Coronary artery (tissue), 2 donors: ENCODE measurements at places on chromosomes 5 and 9.
A peak's percentile ranks its signal among the peaks of the same experiment; 100 is the strongest.

DNA sequence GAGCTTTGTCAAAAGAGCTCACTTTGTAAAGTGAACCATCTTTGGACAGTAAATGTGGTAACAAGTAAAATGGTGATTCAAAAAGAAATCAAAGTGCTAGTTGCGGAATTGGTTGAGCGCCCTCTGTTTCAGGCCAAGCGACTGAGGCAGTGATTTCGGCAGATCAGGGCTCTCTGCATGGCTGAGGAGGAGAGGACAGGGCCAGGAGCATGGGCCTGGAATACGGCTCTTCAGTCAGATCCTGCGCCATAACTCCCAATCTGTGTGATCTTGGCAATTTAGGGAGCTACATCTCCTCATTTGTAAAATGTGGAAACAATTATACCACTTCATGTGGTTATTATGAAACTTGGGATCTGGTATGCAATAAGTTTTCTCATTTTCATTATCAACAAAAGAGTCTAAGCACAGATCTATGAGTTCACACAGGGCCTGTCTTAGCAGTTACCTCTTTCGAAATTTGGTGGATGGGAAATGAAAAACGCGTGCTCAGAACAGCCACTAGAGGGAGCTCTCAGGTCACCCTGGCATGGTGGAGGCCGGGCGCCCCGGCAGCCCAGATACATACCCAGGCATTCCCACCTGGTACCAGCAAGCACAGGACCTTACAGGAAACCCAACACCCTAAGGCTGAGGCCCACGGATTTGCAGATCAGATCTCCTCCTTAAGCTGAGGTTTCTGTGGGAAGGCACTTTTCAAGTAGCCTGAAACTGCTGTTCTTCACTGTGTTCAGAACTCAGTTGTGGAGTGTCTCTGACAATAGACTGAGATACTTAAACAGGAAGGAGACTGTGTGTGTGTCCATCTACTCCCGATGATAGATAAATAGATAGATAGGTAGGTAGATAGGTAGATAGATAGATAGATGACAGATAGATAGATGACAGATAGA is 303.7 kb downstream of the RAB3C start:
- DNase-seq: peak; percentile 78

GRCh38 chr5:40984884-40985283 is 75.6 kb downstream of the C7 start:
- no peak for DNase-seq

GRCh38 chr5:157004893-157005551 is 42.0 kb upstream of the TIMD4 start:
- no peak for DNase-seq

DNA sequence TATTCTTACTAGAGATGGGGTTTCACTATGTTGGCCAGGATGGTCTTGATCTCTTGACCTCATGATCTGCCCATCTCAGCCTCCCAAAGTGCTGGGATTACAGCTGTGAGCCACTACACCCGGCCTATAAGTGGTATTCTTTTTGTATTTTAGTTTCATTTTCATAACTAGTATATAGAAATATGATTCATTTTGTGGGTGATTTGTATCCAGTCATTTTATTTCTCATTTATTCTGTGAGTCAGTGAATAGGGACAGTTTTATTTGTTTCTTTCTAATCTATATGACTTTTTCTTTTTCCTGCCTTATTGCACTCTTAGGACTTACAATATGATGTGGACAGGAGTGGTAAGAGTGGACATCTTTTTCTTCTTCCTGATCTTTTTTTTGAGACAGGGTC is 112.9 kb downstream of the AOPEP start:
- no peak for DNase-seq

GRCh38 chr5:133753856-133754255 is 141.5 kb upstream of the FSTL4 start:
- peak; percentile 26 for DNase-seq

DNA sequence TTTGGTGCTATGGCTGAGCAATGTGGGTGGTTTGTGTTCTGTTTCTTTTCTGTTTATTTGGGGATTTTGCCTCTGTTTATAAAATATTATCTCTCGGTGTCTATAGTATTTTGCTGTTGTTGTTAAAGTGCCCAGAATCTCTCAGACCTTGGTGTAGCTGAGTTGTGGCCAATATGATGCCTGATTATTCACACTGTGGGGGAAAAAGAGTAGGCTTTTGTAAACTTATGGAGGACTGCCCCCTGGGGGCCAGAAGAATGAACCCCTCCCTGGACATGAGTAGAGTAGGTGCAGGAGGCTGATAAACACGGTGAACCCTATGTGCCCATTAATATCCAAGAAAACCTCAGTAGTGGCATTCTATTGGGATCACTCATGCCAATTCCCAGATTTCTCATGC is 49.0 kb upstream of the DPYSL3 start:
- no peak for DNase-seq

DNA sequence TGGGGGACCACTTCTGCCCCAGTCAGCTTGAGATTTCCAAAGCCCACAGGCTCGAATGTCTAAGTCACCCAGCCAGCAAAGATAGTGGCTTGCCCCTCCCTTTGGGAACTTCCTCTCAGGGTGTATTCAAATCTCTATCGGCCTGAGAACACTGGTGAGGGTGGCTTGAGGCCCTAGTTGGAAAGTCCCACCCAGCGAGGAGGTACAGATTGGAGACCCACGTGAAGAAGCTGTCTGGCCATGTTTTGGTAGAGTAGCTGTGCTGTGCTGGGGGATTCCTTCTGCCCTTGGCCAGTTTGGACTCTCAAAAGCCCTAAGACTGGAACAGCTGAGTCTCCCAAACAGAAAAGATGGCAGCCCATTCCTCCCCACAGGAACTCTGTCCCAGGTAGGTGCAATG is 172.7 kb upstream of the RIOK2 start:
- DNase-seq: no peak

DNA sequence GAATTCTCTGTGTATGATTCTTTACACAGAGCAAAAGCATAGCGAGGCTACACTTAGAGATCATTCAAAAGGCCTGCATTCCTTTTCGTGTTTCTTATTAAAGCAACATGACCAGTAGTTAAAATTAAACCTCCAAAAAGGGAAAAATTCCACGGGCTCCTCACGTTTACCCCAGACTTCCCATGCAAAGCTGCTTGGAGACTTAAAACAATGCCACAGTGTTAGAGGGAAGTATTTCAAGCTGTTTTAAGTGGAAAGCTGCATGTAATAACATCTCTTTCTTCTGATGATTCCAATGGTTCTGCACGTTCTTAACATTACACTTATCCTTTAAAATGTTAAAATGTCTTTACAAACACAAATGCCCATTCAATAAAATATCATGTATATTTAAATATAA is 405.2 kb downstream of the SEMA5A start:
- no peak for DNase-seq

DNA sequence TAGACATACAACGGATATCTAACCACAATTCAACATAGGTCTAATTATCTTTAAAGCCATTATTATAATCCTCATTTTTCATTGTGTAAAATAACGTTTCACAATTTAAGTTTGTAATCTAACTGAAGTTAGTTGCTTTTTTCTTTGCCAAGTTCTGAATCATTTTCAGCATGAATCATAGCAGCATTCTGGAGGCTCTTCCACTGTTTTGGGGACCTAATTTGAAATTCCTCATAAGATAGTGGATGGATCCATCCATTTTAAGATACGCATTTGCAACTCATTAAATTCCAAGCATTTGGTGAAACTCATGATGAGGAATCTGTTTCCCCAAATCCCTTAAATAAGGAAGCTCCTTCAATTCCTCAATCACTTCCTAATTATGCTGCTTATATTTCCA is 447.1 kb upstream of the CDH10 start:
- DNase-seq: no peak

- no peak for DNase-seq
These were observed 30.9 kb upstream of the SLC46A2 start for GRCh38 chr9:112921549-112921948.

GRCh38 chr9:91885746-91886413 is 64.1 kb downstream of the ROR2 start:
- no peak for DNase-seq

DNA sequence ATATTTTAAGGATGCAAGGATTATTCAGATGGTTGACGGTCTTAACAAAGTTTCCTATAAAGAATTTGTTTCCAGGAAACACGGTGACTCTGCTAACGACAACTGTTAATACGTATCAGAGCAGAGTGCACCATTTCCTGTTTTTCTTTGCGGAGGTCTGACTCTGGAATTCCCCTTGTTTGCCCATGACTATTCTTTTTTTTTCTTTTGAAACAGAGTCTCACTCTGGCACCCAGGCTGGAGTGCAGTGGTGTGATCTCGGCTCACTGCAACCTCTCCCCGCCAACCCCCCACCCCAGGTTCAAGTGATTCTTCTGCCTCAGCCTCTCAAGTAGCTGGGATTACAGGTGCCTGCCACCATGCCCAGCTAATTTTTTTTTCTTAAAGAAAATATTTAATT is 115.9 kb downstream of the CDC42SE2 start:
- no peak for DNase-seq

- DNase-seq: no peak
These were observed 471.5 kb downstream of the ZNF608 start for GRCh38 chr5:124274949-124275348.

DNA sequence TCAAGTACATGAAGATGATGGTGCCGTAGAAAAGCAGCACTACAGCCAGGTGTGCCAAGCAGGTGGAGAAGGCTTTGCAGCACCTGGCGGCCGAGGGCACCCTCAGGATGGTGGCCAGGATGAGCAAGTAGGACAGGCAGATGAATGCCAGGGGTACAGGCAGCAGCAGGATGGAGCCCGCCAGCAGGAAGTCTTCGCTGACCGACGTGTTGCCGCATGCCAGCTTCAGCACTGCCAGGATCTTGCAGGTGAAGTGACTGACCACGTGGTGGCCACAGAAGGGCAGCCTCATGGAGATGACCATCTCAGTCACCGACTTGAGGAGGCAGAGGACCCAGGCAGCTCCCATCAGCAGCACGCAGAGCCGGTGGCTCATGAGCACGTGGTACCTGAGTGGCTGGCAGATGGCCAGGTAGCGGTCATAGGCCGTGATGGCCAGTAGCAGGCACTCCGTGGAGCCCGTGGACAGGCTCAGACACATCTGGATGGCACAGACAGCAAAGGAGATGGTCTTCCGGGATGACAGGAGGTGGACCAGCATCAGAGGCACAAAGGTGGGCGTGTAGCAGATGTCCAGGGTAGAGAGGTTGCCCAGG is 482 bp downstream of the OR13J1 start:
- no peak for DNase-seq

DNA sequence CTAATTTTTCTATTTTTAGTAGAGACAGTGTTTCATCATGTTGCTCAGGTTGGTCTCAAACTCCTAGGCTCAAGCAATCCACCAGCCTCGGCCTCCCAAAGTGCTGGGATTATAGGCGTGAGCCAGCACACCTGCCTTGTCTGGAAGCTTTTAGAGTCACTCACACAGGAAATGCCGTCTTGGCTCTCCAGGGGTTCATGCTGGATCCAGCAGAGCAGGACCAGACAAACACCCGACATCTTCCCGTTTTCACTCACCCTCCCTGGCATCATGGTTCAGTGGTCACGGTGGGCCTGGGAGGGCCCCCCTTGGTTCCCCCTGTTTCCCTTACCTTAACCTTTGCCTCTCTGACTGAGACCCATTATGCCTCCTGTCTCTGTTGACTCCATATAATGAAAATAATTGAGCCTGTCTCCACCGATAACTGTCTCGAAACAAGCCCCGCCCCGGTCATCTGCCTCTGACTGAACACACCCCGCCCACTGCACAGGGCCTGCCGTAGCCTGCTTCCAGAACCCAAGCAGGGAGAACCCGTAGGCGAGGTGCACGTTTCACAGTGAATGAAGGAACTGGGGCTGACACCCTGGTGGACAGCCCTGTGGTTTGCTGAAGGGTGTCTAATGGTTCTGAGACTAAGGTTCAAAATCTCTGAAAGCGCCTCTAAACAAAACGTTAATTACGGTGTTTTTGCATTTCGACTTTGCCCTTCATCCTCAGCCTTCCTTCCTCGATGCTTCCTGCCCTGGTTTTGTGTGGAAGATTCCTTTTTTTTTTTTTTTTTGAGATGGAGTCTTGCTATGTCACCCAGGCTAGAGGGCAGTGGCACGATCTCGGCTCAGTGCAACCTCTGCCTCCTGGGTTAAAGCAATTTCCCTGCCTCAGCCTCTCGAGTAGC is 39.7 kb upstream of the SPRY4 start:
- no peak for DNase-seq

GRCh38 chr9:96661711-96662110 is 6.6 kb upstream of the PRXL2C start:
- no peak for DNase-seq

DNA sequence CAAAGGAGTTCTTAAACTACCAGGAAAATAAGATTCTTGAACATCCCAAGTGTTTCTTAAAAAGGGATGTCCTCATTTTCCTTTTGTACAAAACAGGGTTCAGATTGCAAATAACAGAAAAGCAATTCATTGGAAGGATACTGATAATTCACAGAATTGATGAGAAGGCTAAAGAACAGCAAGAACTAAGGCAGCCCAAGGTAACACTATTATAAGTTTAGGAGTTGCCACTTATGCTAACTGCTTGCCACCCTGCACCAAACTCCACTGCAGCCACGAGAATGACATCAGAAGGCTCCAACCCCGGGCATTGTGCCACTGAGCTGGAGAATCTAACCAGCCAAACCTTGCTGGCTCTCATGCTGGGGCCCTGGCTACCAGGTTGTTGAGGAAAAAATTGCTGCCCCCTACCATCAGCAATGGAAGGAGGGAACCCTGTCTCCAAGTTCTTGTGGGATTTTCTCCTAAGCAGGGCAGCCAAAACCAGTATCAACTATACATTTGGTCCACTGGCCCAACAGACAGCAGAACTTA is 123.4 kb downstream of the ARL15 start:
- no peak for DNase-seq

DNA sequence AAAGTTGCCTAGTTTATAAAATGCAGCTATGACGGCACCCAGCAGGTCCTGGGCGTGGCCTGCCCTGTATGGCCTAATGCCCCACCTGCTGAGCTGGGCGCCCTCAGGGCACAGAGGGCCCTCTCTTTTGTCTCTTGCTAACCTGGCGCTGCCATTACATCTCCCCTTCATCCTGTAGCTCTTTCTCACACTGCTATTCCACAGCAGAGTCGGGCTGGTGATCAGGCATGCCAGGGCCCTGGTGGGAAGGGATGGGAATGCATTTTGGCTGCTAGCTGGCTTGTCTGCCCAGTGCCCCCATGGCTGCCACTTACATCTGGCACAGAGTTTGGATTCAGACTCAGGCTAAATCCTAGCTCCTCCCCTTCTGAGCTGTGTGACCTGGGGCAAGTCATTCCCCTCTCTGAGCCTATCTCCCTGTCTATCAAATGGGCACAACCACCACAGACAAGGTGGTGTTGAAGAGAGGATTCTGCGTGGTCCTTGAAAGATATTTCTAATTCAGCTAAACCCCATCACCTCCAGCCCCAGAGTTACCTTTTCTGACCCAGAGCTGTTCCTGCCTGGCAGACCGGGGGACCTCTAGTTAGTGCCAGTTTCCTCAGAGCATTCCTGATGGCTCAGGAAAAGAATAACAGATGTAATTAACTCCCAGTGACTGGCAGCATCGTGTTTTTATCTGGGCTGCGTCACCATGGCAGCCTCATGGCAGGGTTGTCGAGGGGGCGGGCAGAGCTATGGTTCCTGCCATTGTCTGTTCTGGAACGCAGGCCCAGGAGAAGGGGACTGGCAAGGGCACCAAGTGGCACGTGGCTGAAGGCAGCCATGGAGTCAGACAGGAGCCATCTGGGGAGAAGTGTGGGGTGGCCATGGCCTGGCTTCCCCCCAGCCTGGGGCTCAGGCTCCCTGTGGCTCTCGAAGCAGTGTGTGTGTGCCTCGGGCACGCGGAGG is 6.3 kb downstream of the PRR7 start:
- no peak for DNase-seq

- no peak for DNase-seq
These were observed 154.2 kb upstream of the WWC1 start for GRCh38 chr5:168137265-168137664.

- DNase-seq: no peak
These were observed at the start of gene C1QTNF3 for GRCh38 chr5:34043099-34043876. Gene C1QTNF3, minus strand, starts transcription at chr5:34043213. Its CDS starts 88 bp downstream, at chr5:34043125.
